ENCODE measurements at places on chromosomes 6 and 20. TPM values are rescaled to one million over a fixed set of nuclear protein-coding genes. Genes with fewer than 3 reads are reported as not detected.

DNA sequence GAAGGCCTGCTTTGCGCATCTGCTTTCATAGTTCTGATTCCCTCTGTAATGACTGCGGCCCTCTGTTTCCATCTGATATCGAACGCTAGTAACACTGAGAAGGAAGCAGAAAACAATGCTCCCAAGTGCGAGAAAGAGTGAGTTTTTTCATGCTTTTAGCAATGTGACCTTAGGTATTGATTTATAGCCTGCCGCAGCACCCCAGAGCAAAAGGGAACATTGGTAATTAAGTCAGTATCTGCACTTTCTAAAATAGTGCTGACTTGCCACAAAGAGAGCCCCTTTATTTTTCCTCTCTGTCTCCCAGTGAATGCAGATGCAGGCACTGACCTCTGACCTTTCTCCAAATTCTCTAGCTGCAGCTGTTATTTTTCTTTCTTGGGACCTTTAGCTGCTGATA, 129.8 kb downstream of the HDGFL1 start:
- DNase-seq: no peak

DNA sequence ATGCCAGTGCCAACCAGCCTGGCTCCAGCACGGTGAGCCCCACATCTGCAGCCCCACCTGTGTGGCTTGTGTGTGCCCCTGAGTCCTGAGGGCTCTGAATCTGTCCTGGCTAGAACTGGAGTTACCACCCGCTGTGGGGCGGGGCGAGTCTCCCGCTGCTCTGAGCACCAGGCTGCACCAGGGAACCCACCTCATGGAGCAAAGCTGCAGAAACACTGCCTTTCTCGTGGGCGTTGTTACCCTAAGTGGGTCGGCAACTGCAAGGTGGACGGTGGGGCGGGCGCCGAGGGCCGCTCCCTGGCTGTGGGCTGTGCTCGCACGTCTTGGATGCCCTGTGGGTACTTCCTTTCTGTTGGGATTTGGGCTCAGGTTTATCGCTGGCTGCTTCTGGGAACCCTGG, 12.7 kb upstream of the ZBTB46 start:
- no peak for DNase-seq

- peak; percentile 81 for DNase-seq
These were observed 4.1 kb upstream of the ZNF512B start for GRCh38 chr20:63973636-63974401.

DNA sequence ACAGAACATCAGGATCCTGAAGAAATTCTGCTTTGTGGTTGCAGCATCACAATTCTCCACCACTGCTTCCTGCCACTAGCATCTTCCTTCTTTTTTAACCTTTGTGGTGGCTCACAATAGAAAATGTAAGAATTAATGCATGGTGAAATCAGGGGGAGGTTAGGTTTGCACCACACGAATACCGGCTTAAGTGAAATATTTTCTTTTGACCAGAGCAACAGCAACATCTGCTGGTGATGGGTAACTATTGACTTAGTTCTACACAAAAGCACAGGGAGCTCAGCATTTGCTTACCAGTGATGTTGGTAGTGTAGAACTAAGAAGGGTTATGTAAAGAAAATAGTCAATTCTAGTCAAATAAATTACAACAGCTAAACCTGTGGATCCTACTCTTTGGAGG, 280.5 kb downstream of the SYNE1 start:
- DNase-seq: peak; percentile 62

The NRN1 gene
- total RNA-seq: 0.65 TPM

Data from fibroblast of the aortic adventitia (primary cell).